ENCODE measurements at places on chromosomes 13 and 19.

DNA sequence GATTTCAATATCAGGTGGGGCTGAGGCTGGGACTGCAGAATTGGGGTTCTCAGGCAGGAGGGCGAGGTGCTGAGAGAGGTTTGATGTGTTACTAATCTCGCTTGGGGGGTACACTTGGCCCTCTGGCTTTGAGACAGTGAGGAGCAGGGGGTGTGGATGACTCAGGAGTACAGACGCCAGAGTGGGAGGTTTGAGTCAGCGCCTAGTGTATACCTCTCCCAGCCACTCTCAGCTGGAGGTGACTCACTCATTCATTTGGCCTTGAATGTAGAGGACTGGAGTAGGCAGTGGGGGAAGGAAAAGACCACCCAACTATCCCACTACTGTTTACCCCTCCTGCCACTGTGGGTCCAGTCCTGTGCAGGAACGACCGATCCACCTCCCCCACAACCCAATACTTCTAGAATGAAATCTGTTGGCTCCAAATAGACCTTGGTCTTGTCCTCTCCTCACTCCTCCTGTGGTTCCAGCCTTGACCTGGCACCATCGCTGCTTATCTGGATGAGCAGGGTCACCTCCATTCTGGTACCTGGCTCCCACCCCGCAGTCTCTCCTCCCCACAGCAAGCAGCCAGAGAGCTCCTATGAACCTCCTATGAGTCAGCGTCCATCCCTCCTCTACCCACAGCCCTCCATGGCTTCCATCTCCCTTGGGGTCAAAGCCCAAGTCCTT is 20.1 kb upstream of the ZNRF4 start:
- no peak for DNase-seq

- no peak for DNase-seq
These were observed 190.3 kb downstream of the STK24 start for GRCh38 chr13:98386637-98387036.

GRCh38 chr19:50512999-50513745 is 541 bp downstream of the ASPDH start:
- no peak for DNase-seq

DNA sequence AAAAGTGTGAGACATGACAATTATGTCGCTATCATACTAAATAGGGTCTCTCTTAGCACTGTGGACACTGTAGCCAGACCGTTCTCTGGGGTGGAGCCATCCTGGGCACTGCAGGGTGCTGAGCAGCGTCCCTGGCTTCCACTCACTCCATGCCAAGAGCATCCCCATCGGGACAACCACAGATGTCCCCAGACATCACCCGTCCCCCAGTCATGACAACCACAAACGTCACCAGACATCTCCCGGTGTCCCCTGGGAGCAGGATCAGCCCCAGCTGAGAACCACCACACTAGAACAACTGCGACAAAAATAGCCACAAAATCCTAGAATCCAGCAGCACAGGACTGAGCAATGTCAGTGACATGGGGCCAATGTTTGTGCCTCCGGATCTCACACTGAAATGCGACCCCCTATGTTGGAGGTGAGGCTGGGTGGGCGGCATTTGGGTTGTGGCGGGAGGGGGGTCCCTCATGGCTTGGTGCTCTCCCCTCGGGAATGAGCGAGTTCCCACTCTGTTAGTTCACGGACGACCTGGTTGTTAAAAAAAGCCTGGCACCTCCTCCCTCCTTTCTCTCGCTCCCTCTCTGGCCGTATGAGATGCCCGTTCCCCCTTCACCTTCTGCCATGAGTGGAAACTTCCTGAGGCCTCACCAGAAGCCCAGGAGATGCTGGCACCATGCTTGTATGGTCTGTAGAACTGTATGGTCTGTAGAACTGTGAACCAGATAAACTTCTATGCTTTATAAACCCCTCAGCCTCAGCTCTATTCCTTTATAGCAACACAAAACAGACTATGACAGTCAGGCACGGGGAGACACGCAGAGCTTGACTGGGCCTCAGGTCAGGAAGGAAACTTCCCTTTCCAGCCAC is 93.9 kb downstream of the GADD45B start:
- no peak for DNase-seq

GRCh38 chr19:1767464-1767933 is 14.2 kb downstream of the ONECUT3 start:
- DNase-seq, result no peak
